ENCODE measurements at places on chromosomes 1 and 21. TPM values are rescaled to one million over a fixed set of nuclear protein-coding genes. Genes with fewer than 3 reads are reported as not detected.

RCAN3 gene
- 27.4 TPM for total RNA-seq

FNBP1L gene
- total RNA-seq, result 6.2 TPM

NPHS2 gene
- not detected for total RNA-seq

LIN28A gene
- total RNA-seq, result not detected

EPHA10 gene
- not detected for total RNA-seq

OR10J4 gene
- not detected for total RNA-seq

RSPO1 gene
- total RNA-seq, result not detected

TSACC gene
- 0.86 TPM for total RNA-seq

TTC34 gene
- under 0.01 TPM for total RNA-seq

MEAF6 gene
- total RNA-seq, result 55.1 TPM

LMOD1 gene
- not detected for total RNA-seq

TMEM269 gene
- total RNA-seq, result not detected

GOLT1A gene
- total RNA-seq, result not detected

TTC39A gene
- total RNA-seq, result 0.78 TPM

RBP7 gene
- 1.4 TPM for total RNA-seq

C1orf74 gene
- 6.0 TPM for total RNA-seq

HES4 gene
- total RNA-seq, result 3.0 TPM

All from hair follicular keratinocyte (primary cell).